ENCODE measurements at places on chromosomes 6 and 20. TPM values are rescaled to one million over a fixed set of nuclear protein-coding genes. Genes with fewer than 3 reads are reported as not detected.
A peak's percentile ranks its signal among the peaks of the same experiment; 100 is the strongest.

- DNase-seq: no peak
These were observed 22.7 kb downstream of the DSE start for GRCh38 chr6:116393430-116393829.

- DNase-seq: no peak
These were observed 3.3 kb downstream of the EZR start for GRCh38 chr6:158815907-158816306.

- no peak for DNase-seq
These were observed 631.3 kb upstream of the IMPG1 start for GRCh38 chr6:76703786-76704185.

GRCh38 chr6:149334682-149335160, 17.2 kb downstream of the TAB2 start:
- peak; percentile 41 for DNase-seq

DNA sequence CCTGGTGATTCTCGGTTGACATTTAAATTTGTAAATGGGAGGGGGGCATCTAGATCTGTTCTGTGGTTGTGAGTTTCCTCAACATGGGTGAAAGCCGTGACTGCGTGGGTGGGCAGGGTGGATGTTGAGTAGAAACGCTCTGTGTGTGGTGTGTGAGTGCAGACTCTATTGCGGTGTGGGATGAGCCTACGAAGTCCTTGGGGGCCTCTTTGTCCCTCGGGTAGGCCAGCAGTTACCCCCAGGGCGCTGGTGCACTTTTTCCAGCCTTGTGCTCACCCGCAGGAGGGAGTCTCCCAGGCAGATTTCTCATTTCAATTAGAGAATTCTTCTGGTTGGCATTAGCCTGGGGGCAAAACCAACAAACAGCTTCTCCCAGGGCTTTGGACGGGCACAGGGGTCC, 10.6 kb downstream of the TOX2 start:
- DNase-seq: no peak

DNA sequence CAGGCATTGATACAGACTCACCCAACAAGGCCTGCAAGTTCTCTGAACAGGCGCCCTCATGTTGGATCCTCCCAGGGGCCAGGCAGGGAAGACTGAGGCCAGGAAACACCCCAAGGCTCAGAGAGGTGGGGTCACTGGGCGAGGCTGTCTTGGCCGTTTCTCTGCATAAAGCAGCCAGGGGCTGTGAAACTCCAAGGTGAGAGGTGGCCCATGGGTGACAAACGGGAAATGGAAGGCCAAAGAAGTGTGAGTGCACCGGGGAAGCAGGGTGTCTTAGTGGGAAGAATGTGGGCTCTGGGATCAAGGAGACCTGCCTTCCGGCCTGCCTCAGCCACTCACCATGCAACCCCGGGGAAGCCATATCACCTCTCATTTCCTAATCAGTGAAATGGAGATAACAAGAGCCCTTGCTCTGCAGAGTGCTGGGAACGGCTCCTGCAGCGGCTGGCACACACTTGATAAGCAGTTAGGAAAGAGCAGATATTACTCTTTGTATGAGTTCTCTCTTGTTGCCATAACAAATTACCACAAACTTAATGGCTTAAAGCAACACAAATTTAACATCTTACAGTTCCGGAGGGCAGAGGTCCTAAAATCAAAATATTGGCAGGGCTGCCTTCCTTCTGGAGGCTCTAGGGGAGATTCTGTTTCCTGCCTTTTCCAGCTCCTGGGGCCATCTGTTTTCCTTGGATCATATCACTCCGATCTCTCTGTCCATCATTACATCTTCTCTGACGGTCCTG, 168.6 kb downstream of the NFATC2 start:
- no peak for DNase-seq

The SLC24A3 gene
- not detected for total RNA-seq

The IYD gene
- total RNA-seq: 0.92 TPM

GRCh38 chr6:138654715-138655634, 118.6 kb upstream of the CCDC28A start:
- DNase-seq: peak; percentile 3

The KHDC1L gene
- not detected for total RNA-seq

The AVP gene
- total RNA-seq: not detected

DNA sequence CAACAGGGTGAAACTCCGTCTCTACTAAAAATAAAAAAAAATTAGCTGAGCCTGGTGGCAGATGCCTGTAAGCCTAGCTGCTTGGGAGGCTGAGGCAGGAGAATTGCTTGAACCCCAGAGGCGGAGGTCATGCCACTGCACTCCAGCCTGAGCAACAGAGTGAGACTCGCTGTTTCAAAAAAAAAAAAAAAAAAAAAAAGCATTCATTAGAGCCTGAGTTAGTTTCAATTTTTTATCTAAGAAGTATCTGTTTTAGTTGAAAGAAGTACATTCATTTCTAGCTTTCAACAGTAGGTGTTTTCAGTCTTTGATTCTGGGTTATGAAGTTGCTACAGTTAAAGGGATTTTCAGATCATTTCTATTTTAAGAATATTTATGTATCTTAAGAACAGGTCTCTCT, 42.2 kb downstream of the ZNF292 start:
- no peak for DNase-seq

- DNase-seq: no peak
These were observed 198.4 kb upstream of the SLC35B3 start for GRCh38 chr6:8633762-8634161.

The CTAGE9 gene
- total RNA-seq: not detected

DNA sequence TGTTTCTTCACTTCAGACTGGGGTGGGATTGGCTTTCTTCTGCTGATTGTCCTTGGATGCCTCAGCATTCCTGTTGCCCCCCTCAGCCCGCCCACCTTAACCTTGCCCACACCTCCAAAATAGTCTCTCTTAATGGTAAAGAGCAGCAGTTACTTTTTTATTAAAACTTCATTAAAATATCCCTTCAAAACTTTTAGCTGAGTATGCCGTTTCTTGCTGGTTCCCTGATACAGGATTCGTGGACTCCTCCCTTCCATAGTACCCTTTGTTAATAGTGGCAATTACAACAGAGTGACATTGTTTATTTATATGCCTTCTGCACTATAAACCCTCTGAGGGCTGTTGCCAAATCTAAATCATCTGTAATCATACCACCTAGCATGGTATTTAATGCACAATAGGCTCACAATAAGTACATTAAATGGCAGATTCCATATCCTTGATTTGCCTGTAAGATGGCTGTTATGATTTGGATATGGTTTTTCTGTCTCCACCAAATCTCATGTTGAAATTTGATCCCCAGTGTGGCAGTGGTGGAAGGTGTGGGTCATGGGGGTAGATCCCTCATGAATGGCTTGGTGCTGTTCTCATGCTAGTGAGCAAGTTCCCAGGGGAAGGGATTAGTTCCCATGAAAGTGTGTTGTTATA, 3.5 kb upstream of the MOCS1 start:
- no peak for DNase-seq

GRCh38 chr6:88840796-88841539, 122.5 kb downstream of the RNGTT start:
- DNase-seq: no peak

The CEP85L gene
- total RNA-seq: 4.4 TPM

- no peak for DNase-seq
These were observed 15.6 kb upstream of the HMGN3 start for GRCh38 chr6:79250107-79250514.

DNA sequence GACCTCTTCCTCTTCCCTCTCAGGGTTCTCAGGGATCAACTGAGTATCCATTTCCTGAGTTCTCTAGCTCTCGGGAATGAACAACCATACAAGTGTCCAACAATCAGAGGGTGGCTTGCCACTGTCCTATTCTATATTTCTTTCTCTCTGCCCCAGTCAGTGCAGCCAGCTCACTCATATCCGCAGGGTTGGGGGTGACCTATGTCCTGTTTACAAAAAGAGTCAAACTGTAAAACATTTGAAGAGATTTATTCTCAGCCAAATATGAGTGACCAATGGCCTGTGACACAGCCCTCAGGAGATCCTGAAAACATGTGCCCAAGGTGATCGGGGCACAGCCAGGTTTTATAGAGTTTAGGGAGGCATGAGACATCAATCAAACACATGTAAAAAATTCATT, 10.8 kb upstream of the BTN3A2 start:
- no peak for DNase-seq

The C6orf141 gene
- 60.9 TPM for total RNA-seq

The KCNB1 gene
- total RNA-seq: not detected

The HLA-DQB2 gene
- total RNA-seq: 0.39 TPM

- no peak for DNase-seq
These were observed 182.6 kb upstream of the NOX3 start for GRCh38 chr6:155638200-155638599.

DNA sequence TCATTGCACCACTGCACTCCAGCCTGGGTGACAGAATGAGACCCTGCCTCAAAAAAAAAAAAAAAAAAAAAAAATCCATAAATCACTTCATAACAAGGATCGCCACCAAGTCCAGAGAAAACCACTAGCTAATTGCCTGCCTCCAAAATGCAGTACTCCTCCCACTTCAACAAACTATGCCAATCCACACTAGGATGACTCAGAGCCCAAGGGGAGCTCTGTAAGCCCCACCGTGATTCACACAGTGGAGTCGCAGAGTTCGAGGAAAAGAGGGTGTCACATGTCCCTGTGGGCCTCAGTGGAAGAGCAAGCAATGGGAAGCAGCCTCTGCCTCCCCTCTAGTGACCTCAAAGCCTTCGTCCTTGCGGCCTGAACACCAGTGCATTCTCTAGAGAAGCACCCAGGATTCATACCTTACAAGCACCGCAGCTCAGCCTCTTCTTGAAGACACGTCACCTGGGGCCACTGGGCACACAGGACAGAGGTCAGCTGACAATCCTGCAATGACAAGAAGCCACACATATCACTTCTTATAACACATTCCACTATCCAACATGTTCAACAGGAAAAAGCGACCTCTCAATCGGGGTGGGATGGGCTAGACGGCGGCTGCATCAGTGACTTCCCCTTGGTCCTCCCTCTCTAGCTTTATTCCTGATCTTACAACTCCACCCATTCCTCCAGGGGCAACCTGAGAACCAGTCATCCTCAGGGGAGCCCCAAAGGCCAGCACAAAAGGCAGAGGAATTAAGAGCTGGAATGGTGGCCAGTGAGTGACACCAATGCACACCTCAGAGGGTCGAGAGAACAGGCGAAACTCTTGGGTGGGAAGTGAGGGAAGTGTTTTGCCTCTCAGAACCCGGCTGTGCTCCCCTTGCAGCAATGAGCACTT, 8.9 kb downstream of the SNHG17 start:
- no peak for DNase-seq

DNA sequence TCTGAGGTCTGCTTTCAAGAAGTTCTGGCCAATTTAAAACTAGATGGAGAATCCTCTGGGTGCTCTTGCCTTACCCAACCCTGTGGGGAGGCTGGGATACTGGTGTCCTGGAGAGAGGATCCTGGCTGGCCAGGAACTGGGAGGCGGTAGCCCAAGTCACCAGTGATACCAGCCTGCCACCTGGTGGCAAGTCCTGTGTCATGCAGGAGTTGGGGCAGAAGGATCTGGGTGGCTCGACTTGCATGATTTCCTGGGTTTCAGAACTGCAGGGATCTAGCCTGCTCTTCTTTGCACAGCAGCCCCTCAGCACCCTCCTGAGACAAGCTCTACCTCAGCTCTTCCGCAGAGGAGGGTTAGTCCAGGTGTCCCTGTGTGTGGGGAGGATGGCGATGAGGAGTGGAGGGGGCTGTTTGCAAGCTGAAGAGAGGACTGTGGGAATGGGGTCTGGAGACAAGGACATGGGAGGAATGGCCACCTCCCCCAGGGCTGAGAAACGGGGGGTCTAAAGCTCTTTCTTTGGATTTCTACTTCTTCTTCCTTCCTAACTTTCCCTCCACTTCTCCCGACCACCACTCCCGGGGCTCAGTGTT, 4.2 kb downstream of the KCNK17 start:
- peak; percentile 91 for DNase-seq

DNA sequence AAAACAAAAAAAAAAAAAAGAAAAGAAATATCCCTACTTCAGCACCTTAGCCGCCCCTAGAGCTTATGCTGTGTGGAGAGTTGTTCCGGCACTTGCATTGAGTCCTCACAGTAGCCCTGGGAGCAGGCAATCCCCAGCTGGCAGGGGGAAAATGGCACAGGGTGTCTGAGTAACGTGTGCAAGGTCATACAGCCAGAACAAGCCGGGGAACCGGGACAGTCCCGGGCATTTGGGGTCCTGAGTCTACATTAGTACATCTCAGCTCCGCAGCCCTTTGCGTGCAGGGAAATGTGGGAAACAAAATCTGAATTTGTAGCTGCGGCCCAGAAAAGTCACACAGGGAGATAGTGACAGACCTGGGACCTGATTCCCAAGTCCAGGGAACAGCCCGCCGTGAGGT, 3.4 kb downstream of the BAK1 start:
- DNase-seq: no peak

Data from Calu3 (cell line).